ENCODE measurements at places on chromosomes 2 and 18.

GRCh38 chr2:127012868-127013267 lies 94.1 kb downstream of the BIN1 start:
- DNase-seq: no peak

- no peak for DNase-seq
Measured at GRCh38 chr2:207258263-207258991, 92.7 kb upstream of the KLF7 start.

GRCh38 chr18:49020621-49021021 lies 69.9 kb upstream of the SMAD7 start:
- DNase-seq: no peak

DNA sequence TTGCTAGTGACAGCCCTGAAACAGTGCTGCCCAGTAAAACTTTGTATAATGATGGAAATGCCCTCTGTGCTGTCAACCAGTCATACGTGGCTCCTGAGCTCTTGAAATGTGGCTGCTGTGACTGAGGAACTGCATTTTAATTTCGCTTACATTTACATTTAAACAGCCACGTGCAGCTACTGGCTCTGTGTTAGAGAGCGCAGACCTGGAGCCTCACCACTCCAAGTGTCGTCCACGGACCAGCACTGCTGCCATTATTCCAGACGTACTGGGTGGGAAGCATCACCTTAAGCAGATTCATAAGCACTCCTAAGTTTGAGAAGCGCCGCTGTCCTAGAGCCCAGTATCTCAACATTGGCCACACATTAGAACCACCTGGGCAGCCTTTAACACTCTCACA lies 77.0 kb upstream of the MGAT4A start:
- DNase-seq: no peak

- DNase-seq: no peak
Measured at GRCh38 chr2:22628221-22628620, 756.8 kb upstream of the KLHL29 start.

DNA sequence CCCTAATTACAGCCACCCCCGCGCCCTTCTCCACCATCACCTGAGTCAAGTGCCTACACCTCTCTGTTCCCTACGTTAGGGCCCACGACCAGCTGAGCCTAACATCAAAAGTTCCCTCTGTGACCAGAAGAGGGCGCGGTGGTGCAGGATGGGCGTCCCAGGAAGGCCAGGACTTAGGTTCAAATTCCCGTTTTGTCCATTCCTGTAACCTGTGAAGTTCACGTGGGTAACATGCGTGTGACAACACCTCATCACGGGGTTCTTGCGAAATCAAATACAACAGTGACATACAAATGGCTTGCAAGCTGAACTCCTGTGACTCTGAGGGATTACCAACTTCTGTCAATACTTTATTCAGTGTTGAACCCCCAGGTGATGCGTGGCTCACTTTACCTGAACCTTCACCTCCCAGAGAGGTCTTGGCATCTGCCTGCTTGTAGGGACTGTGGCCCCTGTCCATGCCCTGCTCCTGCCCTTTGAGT lies 207.9 kb downstream of the ARL4C start:
- DNase-seq: peak; percentile 46

Measured in stimulated activated CD8-positive, alpha-beta memory T cell treated with anti-CD3 and anti-CD28 coated beads, Interleukin-4, amount 100 ng/mL, for 1 hour (primary cell).